ENCODE measurements at places on chromosomes 11 and 22.

DNA sequence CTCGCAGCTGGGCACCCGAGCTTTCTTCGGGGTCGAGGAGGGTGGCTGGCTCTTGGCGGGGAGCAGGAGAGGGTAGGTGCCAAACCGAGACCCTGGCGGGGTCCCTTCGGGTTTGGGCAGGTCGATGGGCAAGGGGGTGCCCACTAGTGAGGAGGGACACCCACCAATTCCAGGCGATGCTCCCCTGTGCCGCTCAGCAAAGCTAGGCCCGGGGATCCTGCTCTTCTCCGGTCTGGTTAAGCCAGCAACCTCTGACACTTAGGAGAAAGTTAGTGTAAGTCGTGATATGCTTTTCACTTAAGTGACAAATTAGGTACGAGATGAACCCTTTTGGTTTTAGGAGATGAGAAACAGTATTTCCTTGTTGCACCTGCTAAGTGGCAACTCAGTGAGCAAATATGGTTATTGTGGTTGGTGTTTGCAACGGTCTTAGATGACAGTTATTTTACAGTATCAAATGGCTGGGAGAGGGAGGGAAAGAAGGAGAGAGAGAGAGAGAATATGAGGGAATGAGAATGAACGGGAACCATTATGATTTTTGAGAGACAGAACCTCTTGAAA lies 565 bp downstream of the NUCB2 start:
- DNase-seq = peak; percentile 16

GRCh38 chr11:99687320-99687719 lies 666.6 kb downstream of the CNTN5 start:
- DNase-seq = no peak

- no peak for DNase-seq
Measured at GRCh38 chr22:46809153-46809885, 46.9 kb downstream of the TBC1D22A start.

DNA sequence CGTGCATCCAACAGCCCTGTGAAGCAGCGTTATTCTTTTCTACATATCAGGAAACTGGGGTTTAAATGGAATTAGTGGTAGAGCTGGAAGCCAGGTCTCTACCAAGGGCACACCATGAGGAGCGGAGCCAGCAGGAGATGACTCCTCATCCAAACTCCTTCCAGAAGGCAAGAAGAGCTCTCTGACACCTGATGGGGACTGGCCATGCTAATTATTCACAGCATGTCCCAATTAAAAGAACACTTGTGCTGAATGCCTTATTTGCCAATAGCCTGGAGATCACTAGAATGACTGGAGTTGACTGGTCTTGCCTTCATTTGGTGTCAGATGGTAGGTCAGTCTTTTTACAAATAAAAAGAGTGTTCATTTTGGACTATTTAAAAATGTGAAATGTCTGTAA lies 32.9 kb upstream of the SLN start:
- no peak for DNase-seq

DNA sequence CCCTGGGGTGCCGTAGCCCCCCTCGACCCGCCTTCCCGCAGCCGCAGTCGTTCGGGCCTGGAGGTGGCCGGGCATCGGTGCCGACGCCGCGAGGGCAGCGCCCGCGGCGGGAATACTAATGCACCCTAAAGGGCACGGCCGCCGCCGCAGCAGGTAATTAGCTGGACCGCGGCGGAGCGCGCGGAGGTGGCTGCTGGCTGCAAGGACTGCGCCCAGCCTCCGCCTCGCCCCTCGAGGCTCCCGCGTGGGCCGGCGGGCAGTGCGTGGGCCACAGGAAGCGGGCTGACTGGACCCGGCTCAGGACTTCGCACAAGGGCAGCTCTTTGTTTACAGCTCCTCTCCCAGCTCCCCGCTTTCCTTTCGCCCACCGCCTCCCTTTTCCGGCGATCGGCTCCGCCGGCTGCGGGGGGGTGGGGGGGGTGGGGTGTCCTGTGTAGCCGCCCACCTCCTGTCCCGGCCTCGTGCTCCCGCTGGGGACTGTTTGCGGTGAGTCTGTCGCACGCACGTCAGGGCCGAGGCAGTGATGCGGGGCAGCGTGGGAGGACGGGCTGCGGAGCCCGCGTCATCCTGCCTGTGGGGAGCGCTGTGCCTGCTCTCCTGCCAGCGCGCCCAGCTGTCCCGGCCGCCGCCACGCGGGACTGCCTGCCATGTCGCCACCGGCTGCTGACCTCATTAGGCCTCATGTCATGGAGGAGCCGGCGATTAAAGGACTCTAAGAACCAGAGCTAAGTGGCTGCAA lies 53.2 kb downstream of the GRIK4 start:
- no peak for DNase-seq

DNA sequence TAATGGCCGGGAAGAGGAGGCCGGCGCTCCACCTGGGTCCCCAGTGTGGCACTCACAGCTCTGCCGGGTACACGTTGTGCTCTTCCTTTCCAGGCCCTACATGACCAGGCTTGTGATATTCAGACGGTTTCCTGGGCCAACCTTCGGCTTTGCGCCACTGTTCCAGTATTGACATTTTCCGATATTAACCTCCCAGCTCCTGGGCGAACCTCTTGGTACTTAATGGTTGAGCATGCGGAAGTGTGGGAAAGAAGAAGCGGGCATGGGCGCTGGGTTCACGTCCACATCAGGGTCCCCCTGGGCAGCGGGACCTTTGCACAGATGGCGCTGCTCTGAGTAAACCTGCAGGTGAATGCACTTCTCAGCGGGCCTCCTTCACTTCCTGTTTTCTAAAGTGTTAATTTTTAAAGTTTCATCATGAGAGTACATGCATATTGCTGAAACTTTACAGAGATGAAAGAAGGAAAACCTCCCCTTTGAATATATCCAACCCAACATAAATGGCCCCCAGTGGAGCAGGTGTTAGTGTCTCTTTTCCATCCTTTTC lies 286.7 kb downstream of the TBC1D22A start:
- DNase-seq = no peak

- no peak for DNase-seq
Measured at GRCh38 chr22:39303358-39303757, 16.1 kb downstream of the RPL3 start.

DNA sequence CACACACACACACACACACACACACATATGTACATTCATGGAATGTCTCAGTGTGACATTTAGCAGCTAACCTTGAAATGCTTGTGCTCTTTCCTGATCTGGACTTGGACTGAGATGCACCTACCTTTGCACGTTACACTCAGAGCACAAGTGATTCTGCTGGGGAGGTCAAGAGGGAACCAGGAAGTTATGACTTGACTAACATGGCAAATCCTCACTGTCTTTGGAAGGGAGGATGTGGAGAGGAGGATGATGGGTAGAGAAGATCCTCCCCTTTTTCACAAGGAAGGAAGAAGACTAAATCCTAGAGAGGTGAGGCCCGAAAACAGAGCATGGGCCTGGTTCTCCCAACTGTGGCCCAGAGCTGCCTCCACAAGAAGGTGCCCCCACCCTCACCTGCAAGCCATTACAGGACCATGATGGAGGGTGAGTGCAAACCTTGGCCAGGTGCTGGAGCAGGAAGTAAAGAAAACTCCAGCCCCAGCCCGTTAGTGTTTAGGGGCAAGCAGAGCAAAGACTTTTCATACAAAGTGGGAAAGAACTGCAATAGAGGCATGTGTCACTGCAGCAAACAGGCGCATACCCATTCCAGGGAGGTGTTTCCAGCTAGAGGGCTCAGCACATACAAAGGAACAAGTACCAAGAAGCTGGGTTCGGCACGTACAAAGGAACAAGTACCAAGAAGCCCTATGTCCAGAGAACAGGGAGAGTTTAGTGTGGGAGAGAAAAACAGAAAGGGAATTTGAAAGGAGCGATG lies 26.4 kb downstream of the SCN4B start:
- no peak for DNase-seq

DNA sequence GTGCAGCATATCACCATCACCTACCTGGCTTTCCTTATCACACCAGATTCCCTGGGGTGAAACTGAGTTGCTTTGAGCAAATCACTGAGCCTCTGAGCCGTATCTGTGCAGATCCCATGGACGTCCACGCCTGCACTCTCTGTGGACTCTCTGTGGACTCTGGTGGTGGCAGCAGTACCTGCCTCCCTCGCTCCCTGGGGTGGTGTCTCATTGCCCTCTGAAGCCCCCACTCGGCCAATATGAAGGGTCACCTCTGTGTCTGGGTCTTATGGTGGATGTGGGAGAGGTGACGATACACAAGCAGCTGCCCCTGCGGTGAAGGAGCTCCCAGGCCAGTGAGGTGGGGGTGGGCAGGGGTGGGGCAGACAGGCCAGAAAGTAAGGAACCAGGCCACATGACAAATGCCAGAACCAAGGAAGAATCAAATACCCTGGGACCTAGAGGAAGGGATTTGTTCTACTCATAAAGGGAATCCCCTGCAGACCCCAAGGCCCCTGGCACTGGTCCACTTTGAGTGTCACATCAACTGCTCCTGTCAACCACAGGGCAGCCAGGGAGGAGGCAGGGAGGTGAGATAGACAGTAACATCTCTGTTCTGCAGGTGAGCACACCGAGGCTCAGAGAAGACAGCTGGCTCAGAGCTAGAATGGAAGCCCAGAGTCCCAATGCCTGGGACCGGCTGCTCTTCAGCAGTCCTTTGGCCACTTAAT lies 9.2 kb upstream of the CHST1 start:
- DNase-seq = no peak

DNA sequence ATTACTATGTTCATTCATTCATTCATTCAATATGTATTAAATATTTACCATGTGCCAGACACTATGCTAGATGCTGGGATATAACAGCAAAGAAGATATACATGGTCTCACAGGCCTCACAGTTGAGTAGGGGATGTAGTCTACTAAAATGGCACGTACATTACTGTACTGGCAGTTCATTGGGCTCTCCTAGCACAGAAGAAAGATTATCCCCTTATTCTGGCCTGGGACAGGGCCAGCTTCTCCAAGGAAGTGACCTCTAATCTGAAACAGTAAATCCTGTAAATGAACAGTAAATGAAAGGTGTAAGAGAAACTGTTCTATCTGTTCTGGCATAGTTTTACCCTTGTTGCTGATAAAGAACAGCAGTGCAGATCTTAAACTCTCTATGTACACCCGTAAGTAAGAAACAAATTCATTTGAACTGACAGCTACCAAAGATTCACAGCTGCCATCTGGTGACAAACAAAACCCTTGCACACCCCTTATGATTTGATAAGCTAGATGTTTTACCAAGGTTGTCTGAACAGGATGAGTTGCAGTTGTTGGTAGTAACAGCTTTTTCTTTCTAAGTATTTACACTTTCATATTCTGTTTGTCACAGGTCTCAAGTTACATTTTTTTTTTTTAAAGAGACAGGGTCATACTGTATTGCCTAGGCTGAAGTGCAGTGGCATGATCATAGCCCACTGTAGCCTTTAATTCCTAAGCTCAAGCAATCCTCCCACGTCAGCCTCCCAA lies 263.1 kb downstream of the TMEM135 start:
- no peak for DNase-seq

DNA sequence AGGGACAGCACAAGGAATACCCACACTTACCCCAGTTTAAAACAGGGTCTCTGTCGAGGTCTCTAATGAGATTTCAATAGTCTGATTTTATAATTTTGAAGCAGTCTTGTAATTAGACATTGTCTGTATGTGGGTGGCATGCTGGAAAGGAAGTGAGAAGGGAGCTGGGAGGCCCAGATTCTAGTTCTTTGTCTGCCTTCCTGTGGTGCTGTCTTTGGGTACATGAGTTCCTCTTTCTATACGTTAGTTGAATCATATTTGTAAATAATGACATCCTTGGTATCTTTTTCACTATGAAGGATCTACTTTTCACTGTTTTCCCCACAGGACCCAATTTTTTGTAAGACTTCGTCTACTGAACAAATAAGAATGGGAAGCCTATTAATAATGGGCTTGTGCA lies 42.0 kb upstream of the TENM4 start:
- no peak for DNase-seq
